ENCODE measurements at places on chromosomes 1 and 21.

- DNase-seq: no peak
Measured at GRCh38 chr1:30695439-30695841, 27.9 kb downstream of the MATN1 start.

GRCh38 chr1:1079408-1080121, 5.5 kb upstream of the RNF223 start:
- DNase-seq: no peak

GRCh38 chr1:62962901-62963776, 179.2 kb downstream of the ATG4C start:
- no peak for DNase-seq

DNA sequence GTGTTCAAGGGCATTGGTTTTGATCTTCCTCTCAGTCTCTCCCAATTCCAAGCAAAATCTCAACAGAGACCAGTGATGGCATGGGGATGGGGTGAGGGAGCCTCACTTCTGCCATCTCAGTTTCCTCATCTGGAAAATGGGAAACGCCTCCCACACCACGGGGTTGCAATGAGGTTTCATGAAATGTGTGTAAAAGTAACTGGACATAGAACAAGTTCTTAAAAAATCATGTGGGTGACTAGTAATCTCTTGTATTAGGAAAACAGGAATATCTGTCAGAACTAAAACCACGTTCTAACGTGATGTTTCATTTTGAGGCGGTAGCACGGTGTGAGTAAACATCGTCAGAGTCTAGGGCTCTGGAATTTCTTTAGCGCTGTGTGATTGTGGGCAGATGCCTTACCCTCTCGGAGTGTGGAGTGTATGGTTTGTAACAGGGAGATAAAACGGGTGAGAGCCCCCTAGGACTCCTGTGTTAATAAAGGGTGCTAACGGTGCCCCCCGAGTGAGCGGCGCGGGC, 55.5 kb upstream of the DNAJC6 start:
- no peak for DNase-seq

- no peak for DNase-seq
Measured at GRCh38 chr21:21436012-21436534, 437.9 kb downstream of the NCAM2 start.

GRCh38 chr1:106952776-106953175, 103.7 kb upstream of the PRMT6 start:
- no peak for DNase-seq

GRCh38 chr21:17819877-17820229, 697 bp upstream of the C21orf91 start:
- DNase-seq: no peak

DNA sequence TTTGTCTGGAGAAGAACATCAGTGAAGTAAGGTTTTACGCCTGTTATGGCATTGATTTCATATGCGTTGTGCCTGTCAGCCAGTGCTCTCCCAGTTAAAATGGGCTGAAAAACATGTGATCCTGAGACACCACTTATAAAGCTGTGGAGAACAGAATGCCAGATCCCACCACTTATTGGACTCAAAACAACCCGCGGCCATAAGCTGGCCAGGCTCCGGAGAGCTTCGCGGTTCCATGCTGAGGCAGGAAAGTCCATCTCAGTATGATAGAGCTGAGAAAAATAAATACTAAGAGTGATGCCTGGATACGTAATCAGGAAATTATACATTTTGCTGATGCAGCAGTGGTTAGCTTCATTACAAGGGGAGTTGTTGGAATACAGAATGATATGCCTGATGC, 5.1 kb downstream of the APOBEC4 start:
- no peak for DNase-seq

DNA sequence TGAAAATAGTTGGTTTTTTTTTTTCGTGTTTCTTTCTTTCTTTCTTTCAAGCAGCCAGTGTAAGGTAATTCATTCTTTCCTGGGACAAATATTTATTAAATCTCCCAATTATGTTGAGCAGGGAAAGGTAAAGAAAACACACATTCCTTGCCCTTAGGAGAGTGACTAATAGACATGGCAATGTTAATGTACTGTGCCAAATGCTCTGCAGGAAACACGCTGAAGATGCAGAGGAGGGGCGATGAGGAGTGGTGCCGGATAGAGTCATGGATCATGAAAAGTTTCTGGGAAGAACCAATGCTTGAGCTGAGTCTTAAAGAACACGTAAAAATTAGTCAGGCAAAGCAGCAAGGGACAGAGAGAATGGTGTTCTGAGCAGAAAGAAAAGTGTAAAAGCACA, 199.2 kb downstream of the DNM3 start:
- no peak for DNase-seq

GRCh38 chr1:40651138-40651857, 14.2 kb downstream of the RIMS3 start:
- DNase-seq: no peak

GRCh38 chr1:212466898-212467650, 34.4 kb downstream of the NENF start:
- no peak for DNase-seq

DNA sequence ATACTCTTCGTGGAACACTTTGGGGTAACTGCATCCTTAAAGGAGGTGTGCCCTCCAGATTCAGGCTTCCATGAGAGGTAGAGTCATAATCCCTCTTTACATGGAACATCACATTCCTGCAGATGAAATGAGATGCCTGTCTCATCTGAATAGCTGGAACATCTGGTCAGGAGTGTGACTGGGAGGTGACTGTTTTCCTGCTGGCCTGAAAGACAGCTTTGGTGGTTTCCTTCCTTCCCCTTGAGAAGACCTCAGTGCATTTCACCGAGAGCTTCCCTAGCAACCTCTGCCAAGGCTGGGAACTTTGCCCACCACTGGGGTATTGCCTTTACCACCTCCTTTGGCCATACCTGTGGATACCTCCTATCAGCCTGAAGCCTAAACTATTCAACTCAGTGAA, 46.7 kb upstream of the GUCA2A start:
- DNase-seq: no peak

DNA sequence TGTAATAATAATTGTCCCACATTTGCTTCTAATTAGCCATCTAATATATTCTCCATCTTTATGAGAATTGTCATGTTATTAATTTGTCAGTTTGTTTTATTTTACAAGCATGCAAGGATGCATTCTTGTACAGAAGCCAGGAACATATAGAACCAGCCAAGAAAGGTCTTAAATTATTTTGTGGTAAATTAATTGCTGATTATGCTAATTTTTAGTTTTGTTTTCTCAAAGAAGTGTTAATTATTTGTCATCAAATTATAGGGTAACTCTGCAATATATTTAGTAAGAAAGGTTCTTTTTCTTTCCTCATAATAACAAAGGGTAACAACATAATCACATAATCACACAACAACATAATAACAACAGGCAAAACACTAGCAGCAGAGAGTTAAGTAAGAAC, 5.7 kb downstream of the CLIC6 start:
- DNase-seq: no peak

DNA sequence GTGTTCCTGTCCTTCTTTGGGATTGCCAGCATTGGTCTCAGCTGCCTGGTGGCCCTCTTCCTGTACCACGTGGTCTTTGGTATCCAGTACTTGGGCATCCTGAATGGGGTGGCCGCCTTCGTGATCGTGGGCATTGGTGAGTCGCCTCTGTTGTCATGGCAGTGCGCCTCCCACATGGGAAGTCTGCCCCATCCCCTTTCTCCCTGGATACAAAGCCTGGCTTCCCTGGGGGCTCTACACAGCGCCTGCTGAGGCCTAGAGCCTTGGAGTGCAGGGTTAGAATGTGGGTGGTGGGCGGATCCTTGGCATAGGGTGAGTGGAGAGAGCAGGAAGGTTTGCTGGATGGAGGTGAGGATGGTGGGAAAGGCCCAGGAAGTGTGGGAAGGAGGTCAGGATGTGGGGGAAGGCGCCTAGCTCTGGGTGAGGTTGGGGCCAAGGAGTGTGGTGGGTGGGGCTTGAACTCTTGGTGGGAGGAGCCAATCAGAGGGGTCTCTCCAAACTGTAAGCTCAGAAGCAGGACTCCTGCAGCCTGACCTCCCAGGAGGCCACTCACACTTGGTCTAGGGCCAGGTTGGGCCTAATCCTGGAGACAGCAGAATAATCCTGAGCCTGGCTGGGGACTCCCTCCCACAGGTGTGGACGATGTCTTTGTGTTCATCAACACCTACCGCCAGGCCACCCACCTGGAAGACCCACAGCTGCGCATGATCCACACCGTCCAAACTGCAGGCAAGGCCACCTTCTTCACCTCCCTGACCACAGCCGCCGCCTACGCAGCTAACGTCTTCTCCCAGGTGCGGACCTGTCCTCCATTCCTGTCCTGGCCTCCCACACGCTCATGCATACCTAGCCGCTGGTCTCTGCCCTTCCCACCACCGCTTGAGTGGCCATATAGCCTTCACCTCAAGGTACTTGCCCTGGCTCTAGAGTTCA, 36.7 kb downstream of the DISP3 start:
- no peak for DNase-seq

DNA sequence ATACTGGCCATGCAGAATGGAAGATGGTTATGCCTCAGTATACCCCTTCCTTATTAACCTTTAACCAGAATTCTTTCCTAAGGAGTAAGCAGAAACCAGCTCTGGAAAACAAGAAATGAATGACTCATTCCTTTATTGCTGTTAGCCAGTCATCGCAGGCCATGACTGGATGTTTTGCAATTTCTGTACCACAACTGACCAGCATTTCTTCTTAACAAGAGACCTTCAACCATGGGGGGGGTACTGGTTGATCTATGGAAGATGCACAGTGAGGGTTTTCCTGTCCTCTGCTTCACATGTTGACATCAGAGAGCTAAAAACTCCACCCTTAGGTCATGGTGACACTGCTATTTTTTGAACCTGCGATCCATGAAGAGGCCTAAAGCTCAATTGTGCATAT, 28.0 kb upstream of the RNF2 start:
- no peak for DNase-seq

- no peak for DNase-seq
Measured at GRCh38 chr1:230125640-230126528, 58.8 kb downstream of the GALNT2 start.

- DNase-seq: no peak
Measured at GRCh38 chr1:109944541-109944940, 33.9 kb downstream of the CSF1 start.

- DNase-seq: no peak
Measured at GRCh38 chr1:22154626-22155025, 11.7 kb upstream of the WNT4 start.

DNA sequence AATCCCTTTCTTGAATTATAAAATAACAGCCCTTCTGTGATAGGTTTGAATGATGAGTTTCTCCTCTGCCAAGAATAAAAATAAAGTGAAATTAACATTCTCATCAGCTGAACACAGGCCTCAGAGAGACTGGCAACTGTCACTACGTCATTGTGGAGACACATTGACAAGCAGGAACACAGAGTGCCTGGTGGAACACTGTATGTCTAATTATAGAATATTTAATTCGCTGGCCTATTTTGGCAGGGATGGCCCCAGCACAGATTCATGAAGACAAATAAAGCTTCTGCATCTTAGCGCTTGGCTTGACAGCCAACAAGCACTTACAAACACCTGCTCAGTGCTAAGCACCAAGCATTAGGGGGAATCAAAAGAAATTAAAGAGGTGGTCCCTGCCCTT, 52.0 kb upstream of the SMYD2 start:
- DNase-seq: no peak

- DNase-seq: no peak
Measured at GRCh38 chr1:76949503-76949902, 82.2 kb downstream of the ST6GALNAC5 start.

DNA sequence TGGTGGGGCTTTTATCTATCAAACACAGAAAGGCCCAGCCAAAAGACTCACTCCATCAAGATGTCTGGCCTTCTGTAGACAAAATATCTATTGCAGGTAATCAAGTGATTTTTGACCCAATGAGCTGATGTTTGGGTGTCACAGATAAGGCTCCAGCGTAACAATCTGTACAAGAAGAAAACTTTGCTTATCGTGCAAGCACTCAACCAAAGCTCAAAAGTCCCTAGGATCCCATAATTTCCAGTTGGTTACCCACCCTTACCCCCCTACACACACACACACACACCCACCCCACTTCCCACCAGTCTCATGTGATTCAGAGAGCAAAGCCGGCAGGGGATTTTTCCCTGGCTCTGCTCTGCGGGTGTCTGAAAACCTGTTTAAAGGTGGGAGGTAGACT, 5.8 kb downstream of the ITPKB start:
- no peak for DNase-seq

- no peak for DNase-seq
Measured at GRCh38 chr1:36912365-36912865, 121.9 kb downstream of the GRIK3 start.

- no peak for DNase-seq
Measured at GRCh38 chr1:61612602-61613001, 112.3 kb downstream of the TM2D1 start.

- no peak for DNase-seq
Measured at GRCh38 chr21:46092811-46093667, 4.9 kb upstream of the COL6A2 start.

DNA sequence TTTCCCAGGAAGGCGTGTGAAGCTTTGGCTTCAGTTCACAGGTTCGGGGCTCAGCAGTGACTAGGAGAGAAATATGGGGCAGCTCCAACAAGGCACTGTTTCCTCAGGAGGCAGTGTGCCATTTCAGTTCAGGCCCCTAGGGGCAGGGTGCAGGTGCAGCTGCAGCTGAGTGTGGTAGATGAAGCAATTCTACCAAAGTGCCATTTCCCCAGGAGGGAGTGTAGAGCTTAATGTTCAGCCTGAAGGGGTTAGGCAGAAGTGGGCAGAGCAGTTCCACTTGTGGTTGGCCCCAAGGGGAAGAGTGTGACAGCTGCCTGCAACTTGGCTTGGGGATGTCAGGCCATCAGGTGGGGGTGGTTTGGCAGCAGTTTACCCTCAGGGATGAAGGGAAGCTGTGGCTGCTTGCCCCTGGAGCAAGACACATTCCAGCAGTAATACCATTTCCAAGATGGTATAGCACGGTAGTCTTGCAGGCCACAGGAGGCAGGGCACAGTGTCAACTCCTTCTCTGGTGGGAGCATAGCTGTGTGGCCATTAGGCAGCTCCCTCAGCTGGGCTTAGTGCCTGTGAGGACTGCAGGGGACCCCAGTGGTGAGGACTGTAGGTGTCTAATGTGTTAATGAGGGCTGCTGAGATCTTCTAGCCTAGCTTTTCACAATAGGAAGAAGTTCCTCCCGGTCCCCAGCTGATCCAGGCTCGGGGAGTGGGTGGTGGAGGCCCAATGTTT, 34.7 kb downstream of the RGSL1 start:
- no peak for DNase-seq

DNA sequence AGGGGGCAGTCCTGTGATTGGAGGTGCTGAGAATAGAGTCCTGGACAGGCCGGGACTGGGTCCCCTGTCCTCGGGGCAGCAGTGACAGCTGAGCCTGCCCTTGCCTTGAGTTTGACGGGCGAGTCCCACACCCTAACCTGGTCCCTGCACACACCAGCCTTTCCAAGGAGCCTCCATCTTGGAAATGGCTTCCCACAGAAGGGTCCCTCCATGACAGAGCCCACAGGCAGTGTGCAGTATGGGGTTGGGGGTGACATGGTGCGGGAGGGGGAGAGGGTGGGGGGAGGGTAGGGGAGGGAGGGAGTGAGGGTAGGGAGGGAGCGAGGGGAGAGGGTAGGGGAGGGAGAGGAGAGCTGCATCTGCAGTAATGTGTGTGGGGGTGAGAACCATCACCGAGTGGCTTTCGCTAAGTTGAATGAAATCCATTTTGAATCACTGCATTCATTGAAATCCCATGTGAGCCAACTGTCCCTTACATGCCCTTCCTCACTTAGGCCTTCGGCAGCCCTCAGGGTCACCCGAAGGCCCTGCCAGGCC, 10.1 kb upstream of the TMEM52 start:
- no peak for DNase-seq

- no peak for DNase-seq
Measured at GRCh38 chr1:218837051-218837450, 336.6 kb upstream of the LYPLAL1 start.
